CD14-positive monocyte (primary cell): ENCODE measurements at places on chromosomes 5 and 9.
A peak's percentile ranks its signal among the peaks of the same experiment; 100 is the strongest.

GRCh38 chr5:138588013-138588788 is 13.0 kb upstream of the HSPA9 start:
- DNase-seq = no peak

DNA sequence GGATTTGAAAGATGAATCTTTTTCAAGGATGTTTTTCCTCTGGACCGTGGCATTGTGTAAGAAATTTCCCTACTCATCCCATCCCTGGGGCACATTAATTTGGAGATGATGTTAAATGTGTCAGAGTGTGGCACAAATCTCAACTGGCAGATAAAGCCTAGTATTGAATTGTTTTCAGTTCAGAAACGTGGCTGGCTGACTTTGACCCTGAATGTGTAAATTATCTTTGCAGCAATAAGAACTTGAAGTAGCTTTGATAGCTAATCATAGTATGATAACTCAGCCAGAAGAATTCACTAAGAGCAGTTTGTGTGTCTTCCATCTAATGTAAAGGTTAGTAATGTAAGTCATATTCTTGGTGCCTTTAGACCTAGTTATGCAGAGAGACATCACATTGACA is 238.4 kb upstream of the DMRT1 start:
- DNase-seq = no peak

GRCh38 chr5:64344501-64344900 is 161.3 kb upstream of the RGS7BP start:
- no peak for DNase-seq

- DNase-seq = no peak
These were observed 112.6 kb downstream of the CAVIN4 start for GRCh38 chr9:100690438-100690837.

DNA sequence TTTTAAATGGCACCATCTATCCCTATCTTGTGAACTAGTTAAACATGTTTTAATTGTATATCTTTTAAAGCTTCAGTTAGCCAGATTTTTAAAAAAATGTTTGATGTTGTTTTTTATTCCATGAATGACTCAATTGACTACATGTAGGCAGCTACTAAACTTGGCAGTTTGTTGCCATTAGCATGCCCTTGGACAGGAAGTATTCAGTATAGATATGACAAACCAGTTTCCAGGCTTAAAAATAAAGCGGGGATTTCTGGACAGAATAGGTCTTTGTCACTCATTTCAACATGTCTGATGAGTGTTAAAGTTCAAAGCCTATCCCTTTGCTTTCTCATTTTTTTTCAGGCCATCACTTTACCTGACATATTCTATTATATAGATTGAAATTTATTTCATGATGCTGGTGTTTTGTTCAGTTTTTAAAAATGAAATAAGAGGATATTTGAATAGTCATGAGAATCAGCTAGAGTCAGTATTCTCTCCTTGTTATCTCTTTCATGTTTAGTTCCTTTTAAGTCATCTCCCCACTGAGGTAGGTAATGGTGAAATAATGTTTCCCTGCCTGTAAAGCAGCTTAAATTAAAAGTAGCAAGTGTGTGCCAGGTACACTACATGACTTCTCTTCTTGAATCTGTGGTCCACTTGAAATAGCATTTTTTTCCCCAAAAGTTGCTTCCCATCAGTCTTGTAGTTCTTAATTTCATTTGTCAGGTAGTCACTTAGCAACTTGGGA is 11.9 kb downstream of the TNFAIP8 start:
- DNase-seq = peak; percentile 53

DNA sequence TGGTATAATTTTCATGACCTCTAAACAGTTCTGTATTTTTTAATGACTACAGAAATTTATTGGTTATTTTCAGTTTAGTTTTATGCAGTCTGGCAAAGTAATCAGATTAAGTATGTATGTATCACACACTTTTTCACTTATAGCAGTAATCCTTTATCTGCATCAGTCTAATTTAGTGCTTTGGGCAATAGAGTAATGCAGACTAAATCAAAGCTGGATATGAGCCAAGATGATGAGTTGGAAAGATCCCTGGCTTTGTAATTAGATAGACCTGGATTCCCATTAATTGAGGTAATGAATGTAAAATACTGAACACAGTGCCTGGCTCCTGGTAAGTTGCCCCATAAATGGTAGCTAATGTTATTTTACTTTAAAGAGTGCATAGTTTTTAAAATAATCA is 215.4 kb upstream of the TLX3 start:
- DNase-seq = no peak

DNA sequence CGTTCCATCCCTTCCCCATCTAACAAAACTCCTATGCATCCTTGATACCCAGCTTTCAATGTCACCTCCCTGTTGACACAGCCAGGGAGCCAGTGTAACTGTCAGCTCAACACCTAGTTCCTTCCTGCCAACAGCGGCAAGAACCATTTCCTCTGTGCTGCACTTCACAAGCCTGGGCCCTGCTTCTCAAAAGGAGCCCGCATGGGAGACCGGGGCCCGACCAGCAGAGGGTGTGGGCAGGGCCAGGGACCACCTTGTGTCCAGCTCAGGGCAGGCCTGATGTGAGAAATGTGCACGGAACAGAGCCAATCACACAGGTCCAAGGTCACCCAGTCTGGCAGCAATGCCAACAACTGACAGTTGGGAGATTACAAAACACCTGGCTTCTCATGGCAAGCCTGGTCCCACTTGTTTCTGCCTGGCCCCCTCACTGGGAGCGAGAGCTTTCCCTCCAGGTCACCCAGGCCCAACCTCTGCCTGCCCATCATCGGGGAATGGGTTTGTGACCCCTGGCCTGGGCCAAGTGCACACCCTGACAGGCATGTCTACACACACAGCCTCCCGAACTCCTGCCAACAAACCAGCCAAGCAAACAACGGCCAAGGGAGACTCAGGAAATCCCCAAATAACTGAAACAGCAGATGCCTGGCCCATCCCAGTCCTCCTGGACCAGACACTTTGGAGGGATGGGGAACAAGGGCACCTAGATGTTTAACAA is 3.1 kb downstream of the RNF44 start:
- DNase-seq = peak; percentile 36

GRCh38 chr5:66406761-66407336 is 189.3 kb upstream of the MAST4 start:
- DNase-seq = no peak

GRCh38 chr5:147305147-147305546 is 70.3 kb downstream of the STK32A start:
- no peak for DNase-seq

- no peak for DNase-seq
These were observed 71.1 kb upstream of the HSPB3 start for GRCh38 chr5:54384356-54384933.
